Activated CD8-positive, alpha-beta memory T cell treated with anti-CD3 and anti-CD28 coated beads for 1 hour (primary cell): ENCODE measurements at places on chromosomes 3 and 15.

DNA sequence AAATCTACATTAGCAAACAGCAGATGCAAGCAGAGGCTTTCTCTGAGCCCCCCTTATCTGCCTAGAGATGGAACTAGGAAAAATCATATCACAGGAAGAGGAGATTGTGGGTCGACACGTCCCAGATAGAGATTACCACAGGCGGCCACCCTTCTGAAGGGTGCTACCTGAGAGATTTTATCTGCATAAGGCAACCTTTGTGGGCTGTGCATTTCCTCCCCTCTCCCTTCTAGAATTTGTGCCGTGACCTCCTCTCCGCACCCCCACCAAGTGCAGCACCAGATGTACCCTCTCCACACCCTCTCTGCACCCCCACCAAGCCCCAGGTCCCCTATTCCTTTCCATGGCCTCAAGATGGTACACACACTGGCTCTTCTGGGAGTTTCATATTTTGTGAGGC, 27.4 kb downstream of the METTL6 start:
- no peak for DNase-seq

DNA sequence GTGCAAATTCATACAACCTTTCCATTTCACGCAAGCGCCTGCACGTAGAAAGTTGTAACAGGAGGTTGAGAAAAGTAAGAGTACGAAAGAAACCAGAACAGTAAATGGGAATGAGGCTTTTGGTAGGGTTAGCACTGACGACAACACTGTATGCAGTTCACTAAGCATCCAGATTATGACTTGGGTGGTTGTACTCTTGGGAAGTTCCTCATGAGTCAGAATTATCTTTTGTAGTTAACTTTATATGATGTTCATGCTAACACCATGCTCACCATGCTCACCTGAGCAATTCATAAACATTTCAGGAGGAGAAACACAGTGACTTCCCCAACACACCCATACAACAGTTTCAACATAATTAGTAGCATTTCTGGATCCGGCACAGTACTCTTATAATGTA, 3.0 kb upstream of the LPP start:
- DNase-seq, result no peak

- no peak for DNase-seq
Observed at GRCh38 chr3:43957553-43957952, 266.8 kb downstream of the ABHD5 start.

GRCh38 chr3:123767564-123768292, 116.4 kb downstream of the MYLK start:
- no peak for DNase-seq

GRCh38 chr3:24686808-24687207, 192.2 kb upstream of the THRB start:
- no peak for DNase-seq

DNA sequence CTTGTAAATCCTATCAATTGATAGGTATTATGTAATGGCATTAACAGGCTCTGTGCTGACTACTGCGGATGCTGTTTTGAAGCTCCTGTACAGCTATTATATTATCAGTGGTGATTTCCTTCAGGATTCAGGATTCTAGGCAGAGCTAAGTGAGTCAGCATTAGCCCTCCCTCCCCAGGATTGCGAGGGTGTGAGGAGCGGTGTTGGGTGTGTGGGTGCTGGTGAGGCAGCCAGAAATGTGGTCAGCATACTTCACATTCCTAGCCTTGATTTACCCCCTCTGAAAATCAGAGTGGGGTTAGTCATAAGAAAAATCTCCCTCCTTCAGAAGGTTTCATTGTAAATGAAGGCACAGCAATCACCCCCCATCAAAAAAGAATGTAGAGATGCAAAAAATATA, 72.5 kb downstream of the SNTN start:
- no peak for DNase-seq

GRCh38 chr3:133915685-133916658, 20.3 kb upstream of the RAB6B start:
- no peak for DNase-seq

DNA sequence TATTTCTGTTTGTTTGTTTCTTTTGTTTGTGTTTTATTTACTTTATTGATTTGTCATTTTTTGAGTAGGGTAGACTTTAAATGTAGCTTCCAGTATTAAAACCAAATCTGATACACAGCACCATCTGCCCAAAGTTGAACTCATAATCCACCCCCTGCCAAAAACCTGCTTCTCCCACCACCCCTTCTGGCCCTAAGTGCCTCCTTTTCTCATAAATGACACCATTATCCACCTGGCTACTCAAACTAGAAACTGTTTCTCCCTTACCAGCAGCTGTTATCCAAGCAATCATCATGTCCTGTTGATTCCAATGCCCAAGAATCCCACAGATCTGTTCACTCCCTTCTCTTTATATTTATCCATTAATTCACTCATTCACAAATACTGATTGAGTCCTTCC, 21.8 kb upstream of the PTX3 start:
- no peak for DNase-seq

- no peak for DNase-seq
Observed at GRCh38 chr3:167113035-167113830, 266.9 kb downstream of the ZBBX start.

- DNase-seq, result no peak
Observed at GRCh38 chr3:162353414-162353813, 856.8 kb downstream of the OTOL1 start.

- DNase-seq, result no peak
Observed at GRCh38 chr3:129795186-129796010, 98.1 kb downstream of the TMCC1 start.

GRCh38 chr15:59281699-59282098, 75.1 kb downstream of the LDHAL6B start:
- DNase-seq, result no peak

DNA sequence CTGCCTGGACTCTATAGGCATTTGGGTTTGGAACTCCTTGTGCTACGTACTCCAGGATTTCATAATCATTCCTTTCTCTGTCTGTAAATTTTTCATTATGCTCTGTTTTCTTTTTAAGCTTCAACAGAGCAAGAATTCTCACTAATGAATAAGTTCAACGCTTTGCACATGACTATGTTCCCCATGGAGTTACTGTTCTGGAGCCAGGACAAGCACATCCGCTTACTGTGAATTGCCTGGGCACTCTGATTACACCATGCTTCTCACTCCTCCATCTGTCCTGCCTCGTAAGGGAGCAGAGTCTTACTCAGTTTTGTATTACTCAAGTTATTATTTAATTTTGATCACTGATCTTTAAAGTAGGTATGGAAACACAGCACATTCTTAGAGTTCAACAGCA, 472.7 kb downstream of the RAP2B start:
- DNase-seq, result no peak

GRCh38 chr3:139670196-139670595, 7.6 kb downstream of the NMNAT3 start:
- no peak for DNase-seq
